ENCODE measurements at places on chromosomes 7 and 10.

DNA sequence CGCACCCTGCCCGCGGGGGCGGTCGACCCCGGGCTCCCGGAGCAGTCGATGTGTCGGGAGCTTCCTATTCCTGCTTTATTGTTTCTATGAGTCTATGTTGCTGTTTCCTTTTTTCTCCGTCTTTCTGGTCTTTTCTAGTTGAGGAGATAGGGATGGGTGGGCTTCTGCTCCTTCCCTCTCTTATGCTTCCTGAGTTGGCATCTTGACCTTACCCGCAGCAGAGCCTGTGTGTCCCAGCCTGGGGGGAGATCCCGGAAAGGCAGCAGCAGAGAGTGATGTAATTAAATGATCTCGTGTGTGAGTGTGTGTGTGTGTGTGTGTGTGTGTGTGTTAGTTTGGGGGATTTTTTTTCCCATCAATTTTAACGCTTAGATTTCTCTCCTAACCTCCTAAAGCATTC lies 486 bp upstream of the SORCS1 start:
- no peak for DNase-seq

DNA sequence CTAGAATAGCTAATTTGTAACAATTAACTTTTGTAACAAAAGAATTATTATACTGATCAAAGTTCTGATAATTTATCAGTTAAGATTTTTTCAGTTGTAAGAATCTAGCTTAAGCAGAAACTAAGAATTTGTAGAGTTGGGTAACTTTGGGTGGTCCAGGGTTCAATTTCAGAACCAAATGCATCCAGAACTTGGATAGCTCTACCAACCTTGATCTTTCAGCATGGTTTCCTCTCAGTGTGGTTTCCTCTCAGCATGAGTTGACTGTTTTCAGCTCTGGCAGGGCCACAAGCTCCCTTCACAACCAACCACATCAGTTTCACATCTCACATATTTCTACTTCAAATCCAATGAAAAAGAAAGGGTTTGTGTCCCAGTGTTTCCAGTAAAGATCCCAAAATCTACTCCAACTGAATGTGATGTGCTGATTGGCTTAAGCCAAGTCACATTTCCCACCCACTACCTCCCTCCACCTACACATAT lies 3.3 kb upstream of the FAS start:
- no peak for DNase-seq

DNA sequence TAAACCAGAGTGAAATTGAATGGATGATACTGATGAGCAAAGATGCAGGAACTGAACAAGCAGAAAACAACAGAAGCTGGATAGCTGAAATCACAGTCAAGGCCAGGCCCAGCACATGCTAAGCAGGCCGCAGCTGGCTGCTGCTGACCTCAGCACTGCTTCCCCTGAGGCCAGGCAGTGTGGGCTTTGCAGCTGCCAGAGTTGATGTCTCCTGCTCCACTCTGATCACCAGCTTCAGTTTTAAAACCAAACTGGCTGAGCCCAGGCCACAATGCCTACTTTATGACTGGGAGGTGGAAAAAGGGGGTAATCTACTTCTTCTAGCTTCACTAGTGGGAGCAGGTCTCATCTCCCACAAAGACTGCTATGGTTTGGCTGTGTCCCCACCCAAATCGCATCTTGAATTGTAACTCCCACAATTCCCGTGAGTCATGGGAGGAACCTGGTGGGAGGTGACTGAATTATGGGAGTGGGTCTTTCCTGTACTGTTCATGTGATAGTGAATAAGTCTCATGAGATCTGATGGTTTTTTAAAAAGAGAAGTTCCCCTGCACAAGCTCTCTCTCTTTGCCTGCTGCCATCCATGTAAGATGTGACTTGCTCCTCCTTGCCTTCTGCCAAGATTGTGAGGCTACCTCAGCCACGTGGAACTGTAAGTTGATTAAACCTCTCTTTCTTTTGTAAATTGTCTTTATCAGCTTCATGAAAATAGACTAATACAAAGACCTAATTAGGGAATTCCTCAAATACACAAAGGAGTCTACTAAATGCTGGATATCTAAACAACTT lies 136.4 kb upstream of the ITGB1 start:
- no peak for DNase-seq

GRCh38 chr10:80498078-80498832 lies 39.4 kb upstream of the SH2D4B start:
- no peak for DNase-seq

- DNase-seq: no peak
Observed at GRCh38 chr10:13808556-13809391, 222.0 kb downstream of the PRPF18 start.

GRCh38 chr7:24504040-24504439 lies 69.2 kb upstream of the PALS2 start:
- DNase-seq: no peak

All from GM03348 (cell line).